ENCODE measurements at places on chromosomes 16 and 17.

DNA sequence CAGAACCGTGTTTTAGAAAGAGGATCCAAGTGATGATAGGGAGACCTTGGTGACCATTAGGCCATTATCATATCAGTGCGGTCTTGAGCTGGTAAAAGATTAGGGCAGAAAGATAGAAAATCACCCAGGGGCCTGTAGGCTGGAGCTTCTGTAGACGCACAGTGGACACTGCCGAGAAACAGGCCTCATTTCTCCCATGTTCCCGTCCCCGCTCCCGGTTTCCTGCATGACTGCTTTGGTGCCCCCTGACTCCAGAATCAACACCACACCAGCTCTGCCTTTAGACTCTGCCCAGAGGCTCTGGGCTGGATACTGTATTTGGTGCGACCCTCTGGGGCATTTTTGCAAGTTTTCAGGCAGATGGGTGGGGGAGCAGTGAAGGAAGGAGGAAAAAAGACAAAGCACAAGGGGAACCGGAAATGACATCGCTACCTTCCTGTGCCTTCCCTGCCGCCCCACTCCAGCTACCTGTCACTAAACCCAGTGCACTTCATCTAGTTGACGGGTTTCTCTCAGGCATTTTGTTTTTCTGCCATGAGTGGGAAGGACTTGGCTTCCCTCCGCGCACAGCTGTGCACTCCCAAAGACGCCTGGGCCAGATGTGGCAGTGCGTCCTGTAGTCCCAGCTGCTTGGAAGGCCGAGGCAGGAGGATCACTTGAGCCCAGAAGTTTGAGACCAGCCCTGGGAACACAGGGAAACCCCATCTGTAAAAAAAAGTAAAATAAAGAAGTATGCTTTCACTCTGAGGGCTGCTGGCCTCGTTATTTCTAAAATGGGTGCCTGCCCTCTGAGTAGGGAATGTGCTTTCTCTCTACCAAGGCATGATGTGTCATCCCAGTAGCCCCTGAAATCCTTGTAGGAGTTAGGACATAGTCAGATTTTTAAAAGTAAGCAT lies 214.1 kb downstream of the RPTOR start:
- DNase-seq: no peak

DNA sequence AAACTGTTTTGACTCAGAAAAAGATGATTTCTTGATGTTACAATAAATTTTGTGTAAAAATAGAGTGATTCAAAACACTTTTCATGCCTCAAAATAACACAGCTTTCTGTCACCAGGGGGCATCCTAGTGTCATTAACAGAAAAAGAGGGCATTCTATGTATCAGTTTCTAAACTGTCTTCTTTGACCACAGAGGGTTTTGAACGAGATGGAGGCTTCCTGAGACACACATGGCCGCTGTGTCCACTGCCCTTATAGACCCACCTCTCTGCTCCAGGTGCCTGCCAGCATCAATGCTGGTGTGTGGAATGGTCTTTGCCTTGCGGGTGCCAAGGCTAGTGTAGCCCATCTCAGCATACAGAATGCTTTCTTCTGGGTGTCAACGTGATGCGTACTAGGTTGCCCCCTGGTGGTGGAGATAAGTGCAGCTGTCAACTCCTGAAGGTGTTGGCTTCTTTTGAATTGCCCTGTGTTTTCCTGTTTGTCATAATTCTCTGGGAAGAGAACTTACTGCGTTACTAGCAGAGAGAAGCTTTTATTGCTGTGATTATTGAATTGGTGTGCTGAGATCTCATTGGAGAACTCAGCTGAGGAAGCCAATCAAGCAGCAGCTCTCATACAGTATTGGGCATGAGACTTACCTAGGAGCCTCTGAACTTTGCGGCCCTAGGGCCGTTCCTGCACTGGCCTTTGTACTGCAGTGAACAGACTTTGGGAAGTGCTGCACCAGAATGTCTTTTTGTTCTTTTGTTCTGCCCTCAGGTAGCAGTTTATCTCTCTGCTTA lies 38.6 kb downstream of the USP10 start:
- no peak for DNase-seq

DNA sequence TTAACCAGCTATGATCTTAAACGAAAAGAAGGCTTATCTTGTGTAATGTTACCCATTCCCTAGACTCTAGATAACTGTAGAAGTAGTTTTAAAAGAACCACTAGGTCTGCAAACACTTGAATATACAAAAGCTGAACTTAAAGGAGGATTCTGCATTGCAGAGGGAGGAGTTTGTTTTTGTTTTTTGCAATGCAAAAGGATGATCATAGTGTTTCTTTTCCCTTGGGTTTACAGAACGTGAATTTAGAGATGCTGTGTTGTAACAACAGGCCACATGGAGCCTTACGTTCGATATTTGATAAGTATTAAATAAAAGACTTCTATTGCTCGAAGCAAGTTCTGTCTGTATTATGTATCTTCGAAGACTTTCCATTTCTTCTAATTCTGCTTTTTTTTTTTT lies 77.6 kb downstream of the CHD9 start:
- no peak for DNase-seq

DNA sequence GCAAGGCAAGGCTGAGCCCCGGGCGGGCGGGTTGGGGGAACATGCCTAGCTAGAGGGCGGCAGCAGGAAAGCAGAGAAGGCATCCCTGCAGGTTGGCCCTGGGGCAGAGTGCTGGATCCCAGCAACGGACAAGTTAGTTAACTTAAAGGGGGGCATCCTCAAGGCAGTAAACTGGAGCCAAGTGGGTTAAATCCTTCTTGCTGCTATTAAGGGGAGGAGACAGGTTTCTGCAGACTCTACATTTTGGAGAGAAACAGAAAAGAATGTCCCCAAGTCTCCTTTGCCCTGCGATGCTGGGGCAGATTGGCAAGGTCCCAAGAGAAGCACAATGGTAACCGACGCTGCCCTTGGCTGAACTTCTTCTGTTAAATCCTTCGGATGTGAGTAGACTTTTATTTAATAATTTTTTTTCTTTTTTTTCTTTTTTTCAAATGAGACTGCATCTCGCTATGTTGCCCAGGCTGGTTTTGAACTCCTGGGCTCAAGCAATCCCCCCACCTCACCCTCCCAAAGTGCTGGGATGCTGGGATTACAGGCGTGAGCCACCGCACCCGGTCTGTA lies 14.0 kb downstream of the ATP5PD start:
- DNase-seq: no peak

DNA sequence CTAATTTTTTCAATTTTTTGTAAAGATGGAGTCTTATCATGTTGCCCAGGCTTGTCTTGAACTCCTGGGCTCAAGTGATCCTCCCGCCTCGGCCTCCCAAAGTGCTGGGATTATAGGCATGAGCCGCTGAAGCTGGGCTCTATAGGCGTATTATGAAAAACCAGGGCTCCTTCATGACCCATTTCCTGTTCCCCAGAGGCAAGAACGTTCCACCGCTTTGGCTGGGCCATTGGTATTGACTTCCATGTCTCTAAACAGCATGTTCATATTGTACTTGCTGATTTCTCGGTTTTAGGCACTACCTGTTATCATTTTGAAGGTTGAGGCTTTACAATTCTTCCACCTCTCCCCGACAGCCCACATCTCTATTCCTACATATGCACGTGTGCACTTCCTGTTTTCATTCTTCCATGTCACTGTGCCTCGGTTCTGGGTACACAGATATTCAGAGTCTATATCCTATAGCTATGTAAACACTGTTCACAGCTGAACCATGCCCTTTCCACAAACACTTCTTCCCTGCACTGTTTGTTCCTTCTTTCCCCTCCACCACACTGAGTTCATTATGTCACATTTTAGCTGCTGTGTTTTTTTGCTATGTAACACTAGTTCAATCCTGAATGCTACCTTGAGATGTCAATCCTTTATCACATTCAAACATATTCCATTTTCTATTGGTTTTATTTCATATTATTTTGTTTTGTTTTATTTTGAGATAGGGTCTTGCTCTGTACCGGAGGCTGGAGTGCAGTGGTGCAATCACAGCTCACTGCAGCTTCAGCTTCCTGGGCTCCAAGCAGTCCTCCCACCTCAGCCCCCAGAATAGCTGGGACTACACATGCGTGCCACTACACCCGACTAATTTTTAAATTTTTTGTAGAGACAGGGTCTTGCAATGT lies 16.8 kb upstream of the MAPK3 start:
- DNase-seq: no peak

DNA sequence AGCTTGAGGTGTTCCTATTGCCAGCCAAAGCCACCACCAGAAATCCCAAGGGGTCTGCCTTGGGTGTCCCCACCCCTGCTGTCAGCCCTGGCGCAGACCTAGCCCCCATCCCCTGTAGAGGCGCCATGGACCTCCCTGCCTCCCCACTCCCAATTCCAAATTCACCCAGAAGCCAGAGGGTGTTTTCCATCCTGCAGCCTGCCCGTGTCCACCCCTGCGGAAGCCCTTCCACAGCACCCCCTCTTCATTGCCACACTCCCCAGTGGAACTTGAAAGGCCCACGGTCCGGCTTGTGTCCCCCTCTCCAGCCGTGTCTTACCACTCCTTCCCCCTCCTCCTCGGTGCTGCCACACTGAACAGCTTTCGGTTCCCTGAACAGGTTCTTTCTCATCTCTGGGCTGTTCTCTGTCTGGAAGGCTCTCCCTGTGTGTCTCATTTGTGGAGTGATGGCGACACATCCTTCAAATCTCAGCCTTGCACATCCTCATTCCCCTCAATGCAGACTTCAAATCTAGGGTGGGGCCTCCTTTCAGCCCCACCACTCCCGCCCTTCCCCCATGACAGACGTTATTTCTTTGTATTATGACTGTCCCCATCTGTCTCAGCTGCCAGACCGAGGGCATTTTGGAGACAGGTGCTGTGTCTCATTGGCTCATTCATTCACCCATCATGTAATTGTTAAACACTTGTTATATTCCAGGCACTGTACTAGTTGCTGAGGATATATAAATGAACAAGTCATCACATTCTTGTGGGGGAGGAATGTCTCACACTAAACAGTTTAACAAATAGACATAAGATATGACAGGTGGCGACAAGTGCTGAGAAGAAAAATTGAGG lies 36.3 kb downstream of the ADGRG5 start:
- DNase-seq: no peak
